ENCODE measurements at places on chromosomes 1 and 21. TPM values are rescaled to one million over a fixed set of nuclear protein-coding genes. Genes with fewer than 3 reads are reported as not detected.

DNA sequence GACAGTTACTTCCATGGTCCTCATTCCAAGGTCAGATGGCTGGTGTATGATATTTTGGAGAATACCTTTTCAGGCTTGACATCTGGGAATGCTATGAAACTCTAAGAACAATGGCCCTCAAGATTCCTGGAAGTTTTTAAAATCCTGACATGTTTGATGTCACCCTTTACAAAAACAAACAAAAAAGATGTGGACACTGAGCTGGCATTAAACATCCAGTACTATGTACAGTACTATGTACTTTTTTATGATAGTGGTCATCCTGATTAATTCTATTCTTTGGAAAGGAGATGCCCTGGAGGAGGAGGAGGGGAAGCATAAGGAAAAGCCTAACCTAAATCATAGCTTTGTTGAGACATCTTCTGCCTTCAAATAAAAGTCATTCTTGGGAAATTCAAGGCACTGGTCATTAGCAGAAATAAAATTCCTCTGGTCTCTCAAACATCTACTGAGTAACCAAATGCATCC lies 235.4 kb downstream of the HMCN1 start:
- no peak for DNase-seq

GRCh38 chr1:186747661-186748060 lies 67.4 kb upstream of the PTGS2 start:
- no peak for DNase-seq

DNA sequence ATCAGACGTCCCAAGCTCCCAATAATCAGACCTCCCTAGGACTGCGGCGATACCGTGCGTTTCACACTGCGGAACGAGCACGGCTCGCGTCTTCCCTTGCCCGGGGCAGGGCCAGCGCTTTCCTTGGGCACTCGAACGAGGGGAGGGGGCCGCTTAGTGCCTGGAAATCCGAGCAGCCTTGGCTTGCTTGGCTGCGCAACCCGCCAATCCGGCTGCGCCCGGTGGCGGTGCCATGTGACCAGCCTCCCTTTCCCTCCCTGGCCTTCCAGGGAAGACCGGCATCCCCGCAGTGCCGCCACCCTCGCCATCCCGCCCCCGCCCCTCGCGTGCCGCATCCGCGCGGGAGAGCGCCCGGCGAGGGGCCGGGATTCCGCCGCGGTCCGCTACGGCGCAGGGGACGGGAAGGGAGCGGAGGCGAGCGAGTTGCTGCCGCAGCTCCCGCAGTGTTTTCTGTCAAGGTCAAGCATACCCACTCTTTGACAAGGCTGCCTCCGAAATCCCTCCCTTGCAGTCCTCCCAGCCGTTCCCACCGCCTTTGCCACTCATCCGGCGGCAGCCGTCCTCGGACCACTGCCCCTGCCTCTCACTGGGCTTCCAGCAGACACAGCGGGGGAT lies 8.3 kb upstream of the RNF19B start:
- no peak for DNase-seq

- DNase-seq = no peak
Observed at GRCh38 chr1:77336729-77337128, 54.9 kb downstream of the AK5 start.

The LAPTM5 gene
- total RNA-seq = 386 TPM

The TMEM52 gene
- total RNA-seq = not detected

The FCRL1 gene
- total RNA-seq = not detected

Measured in activated CD8-positive, alpha-beta memory T cell treated with anti-CD3 and anti-CD28 coated beads, Interleukin-2, amount 10 ng/mL, durations not matched to agents 7 days and 5 days (primary cell).